Renal cortex interstitium (tissue), 15 donors: ENCODE measurements at places on chromosomes 5 and 9. TPM values are rescaled to one million over a fixed set of nuclear protein-coding genes. Genes with fewer than 3 reads are reported as not detected.

NDUFS6 gene
- 59.7 TPM for polyA plus RNA-seq

CCL28 gene
- 4.3 TPM for polyA plus RNA-seq

P4HA2 gene
- 29.2 TPM for polyA plus RNA-seq

TAL2 gene
- 3.5 TPM for polyA plus RNA-seq

- DNase-seq: no peak
These were observed 72.0 kb downstream of the CCNH start for GRCh38 chr5:87340716-87341115.

- no peak for DNase-seq
These were observed 514 bp downstream of the STOML2 start for GRCh38 chr9:35102465-35102768.

DNA sequence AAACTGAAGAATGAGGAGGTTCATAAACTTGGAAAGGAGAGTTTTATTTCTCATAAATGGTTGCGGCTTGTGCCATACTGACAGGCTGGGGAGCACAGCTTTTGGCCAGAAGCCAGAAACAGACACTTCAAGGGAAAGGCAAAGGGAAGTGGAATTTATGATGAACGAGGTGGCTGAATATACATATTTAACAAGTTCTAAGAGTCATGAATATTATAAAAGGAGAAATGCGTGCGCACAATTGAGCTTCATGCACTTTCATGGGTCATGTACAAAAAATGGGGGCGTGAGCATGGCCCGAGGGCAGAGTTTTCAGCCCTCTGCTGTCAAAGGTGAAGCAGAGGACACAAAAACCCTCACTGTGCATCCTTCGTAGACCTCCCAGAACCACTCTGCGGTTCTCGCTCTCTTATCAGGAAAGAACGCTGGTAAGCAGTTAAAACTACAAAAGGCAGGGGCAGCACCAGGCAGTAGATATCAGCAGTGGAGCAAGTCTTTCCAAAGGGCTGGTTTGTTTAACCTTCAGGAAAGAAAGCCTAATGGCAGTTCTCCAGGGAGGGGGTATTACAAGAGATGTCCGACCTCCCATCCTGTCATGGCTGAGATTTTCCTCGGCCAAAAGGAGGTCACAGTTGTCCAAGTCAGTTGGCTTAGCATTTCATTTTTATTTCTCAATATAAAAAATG lies 29.0 kb downstream of the AUH start:
- no peak for DNase-seq

DNA sequence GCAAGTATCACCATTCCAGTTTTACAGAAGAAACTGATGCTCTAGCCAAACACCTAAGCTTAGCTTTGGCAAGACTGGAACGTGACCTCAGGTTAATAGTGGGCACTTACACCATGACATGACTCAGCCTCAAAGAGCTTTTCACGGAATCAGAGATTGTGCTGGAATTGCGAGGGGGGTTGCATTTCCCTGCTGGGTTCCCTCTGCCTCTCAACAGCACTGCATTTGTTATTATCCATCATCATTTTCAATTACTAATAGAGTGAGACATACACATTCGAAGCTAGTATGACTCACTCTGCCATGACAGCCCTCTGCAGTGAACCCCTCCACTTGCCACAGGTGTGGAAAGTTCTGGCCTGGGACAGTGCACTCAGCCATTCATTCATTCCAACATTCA lies 8.0 kb downstream of the SPOCK1 start:
- DNase-seq: no peak
